ENCODE measurements at places on chromosomes 12 and 14. TPM values are rescaled to one million over a fixed set of nuclear protein-coding genes. Genes with fewer than 3 reads are reported as not detected.

The CDK4 gene
- total RNA-seq: 194 TPM

The CLMN gene
- 1.9 TPM for total RNA-seq

The TMEM19 gene
- 10.9 TPM for total RNA-seq

The HPD gene
- not detected for total RNA-seq

The NUP107 gene
- 126 TPM for total RNA-seq

The GLS2 gene
- 4.6 TPM for total RNA-seq

The RFX4 gene
- total RNA-seq: not detected

- H3K36me3 ChIP-seq: no peaks in the 10 kb centered on the region
- H3K4me1 ChIP-seq: peaks cover 2% of the 10 kb centered on the region
- H3K27ac ChIP-seq: no peak overlapping the region
- no peak overlapping the region for H3K4me3 ChIP-seq
Observed at GRCh38 chr14:30389877-30390385, 169.0 kb upstream of the G2E3 start.

DNA sequence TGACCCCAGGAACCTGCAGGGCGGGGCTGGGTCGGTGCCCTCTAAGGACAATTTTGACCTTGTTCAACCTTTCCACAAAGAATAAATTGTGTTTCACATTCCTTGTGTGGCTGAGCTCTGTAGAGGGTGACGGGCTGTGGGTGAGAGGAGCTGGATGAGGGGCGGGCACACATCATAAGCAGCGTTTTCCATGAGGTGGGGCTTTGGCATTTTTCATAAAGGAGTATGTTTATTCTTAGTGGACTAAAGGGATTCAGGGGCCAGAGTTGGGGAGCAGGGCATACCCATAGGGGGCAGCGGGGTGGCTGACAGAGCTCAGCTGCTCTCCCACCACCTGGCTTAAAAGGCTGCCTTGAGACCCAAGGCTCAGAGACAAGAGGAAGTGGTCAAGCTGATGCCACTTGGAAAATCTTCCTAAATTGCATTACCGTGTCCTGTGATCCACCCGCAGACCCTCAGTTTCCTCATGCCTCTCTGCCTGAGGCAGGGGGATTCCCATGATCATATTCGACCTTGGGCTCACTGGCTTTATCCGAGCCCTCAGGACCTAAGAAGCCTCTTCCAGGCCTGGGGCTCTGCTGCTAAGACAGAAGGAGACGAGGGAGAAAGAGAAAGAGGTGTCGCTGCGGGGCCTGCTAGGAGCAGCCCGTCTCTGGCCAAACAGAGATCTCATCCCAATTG lies 11.4 kb downstream of the MMP14 start:
- H3K36me3 ChIP-seq: no peaks in the 10 kb centered on the region
- peaks cover 2% of the 10 kb centered on the region for H3K4me1 ChIP-seq
- DNase-seq: no peak
- H3K4me3 ChIP-seq: no peak overlapping the region
- H3K27me3 ChIP-seq: peaks cover 3% of the 10 kb centered on the region
- no peak overlapping the region for H3K27ac ChIP-seq

DNA sequence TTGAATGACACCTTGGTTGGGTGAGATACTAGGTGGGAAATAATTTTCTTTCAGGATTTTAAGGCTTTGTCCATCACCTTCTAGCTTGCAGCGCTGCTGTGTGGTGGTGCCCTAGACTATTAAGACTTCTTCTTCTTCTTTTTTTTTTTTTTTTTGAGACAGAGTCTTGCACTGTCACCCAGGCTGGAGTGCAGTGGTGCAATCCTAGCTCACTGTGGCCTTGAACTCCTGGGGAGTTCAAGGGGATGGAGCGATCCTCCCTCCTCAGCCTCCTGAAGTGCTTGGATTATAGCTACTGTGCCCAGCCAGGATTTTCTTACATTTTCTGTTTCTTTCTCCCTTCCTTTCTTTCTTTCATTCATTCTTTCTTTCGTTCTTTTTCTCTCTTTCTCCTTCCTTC lies 10.3 kb upstream of the MTA1 start:
- peaks cover 12% of the 10 kb centered on the region for H3K27me3 ChIP-seq
- DNase-seq: no peak
- H3K4me3 ChIP-seq: no peak overlapping the region
- no peak overlapping the region for H3K27ac ChIP-seq
- peaks cover 12% of the 10 kb centered on the region for H3K4me1 ChIP-seq

DNA sequence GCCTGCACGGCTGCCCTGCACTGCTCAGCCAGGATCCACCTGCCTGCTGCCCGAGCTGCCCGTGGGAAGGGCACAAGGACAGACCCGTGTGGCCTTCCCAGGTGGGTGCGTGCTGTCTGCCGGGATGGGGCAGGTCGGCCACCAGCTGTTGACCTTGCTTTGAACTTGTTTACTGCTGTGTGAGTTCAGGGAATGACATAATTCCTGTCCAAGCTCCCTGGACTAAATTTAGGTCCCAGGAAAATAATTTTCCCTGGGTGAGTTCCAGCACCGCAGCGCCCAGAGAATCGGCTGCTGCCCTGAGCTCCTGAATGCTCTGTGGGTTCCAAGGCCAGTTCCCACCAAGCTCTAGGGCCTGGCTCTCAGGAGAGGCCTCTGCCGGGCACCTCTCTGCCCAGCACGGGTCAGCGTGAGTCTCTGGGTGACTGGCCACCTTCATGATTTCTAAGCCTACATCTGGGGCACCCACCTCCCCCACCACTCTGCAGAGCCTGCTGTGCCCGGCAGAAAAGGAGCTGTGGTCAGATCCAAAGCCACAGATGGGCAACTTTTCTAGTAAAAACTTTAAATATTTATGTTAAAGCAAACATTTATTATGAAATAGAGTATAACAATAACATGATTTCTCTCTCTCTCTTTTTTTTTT lies 27.2 kb upstream of the MLXIP start:
- H3K36me3 ChIP-seq: peaks cover 1% of the 10 kb centered on the region
- no peaks in the 10 kb centered on the region for H3K27me3 ChIP-seq
- H3K27ac ChIP-seq: no peak overlapping the region
- peaks cover 3% of the 10 kb centered on the region for H3K4me1 ChIP-seq
- H3K4me3 ChIP-seq: no peak overlapping the region

DNA sequence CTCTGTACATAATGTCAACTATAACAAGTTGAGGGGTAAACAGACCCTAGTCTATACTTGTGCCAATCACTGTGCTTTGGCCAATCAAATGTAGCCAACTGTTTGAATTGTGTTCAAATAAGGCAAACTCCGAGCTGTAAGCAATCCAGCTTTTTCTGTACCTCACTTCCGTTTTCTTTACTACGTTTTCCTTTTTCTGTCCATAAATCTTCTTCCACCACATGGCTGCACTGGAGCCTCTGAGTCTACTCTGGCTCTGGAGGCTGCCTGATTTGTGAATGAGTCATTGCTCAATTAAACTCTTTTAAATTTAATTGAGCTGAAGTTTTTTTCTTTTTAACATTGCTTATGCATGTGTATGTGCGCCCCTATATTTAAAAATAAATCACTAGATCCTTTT lies 29.7 kb downstream of the CLEC1A start:
- no peak overlapping the region for H3K27ac ChIP-seq
- H3K4me1 ChIP-seq: no peaks in the 10 kb centered on the region
- H3K27me3 ChIP-seq: peaks cover 10% of the 10 kb centered on the region
- DNase-seq: no peak

DNA sequence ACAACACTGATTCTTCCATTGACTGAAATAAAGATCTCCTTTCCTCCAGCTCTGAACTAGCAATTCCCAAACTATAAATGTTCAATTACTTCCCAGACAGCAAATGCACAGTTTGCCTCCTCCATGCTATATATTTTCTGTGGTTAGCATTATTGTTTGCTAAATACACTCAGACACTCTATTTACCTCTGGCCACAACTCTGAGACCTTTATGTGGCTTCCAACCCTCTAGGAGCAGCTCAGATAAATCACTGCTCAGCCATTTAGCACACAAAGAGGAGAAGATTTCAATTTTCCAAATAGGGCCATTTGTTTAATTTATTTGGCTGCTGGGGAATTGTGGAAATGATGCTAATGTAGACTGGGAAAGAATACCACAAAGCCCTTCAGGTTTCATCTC lies 202.0 kb downstream of the SPTSSA start:
- no peaks in the 10 kb centered on the region for H3K4me1 ChIP-seq
- H3K4me3 ChIP-seq: no peak overlapping the region
- DNase-seq: no peak
- no peaks in the 10 kb centered on the region for H3K36me3 ChIP-seq

DNA sequence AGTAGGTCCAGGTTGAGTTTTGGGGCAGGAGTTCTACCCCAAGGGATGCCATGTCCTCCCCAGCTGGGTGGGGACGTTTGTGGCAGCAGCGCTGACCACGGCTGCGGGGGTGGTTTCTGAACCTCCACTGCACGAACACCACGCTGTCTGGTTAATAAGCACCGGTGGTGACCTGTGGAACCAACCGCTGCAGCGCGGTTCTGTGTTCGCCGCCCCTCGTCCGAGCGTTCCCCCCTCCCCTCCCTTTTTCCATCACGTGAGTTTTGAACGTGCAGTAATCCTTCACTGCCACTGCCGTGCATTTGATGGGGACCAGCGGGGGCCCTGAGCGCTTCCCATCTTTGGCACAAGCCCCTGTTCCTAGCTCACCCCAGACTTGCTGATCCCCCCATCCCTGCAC lies 6.4 kb upstream of the ADSS1 start:
- no peak overlapping the region for H3K4me3 ChIP-seq
- no peak overlapping the region for H3K27ac ChIP-seq
- H3K36me3 ChIP-seq: peaks cover 5% of the 10 kb centered on the region

- H3K36me3 ChIP-seq: peaks cover 26% of the 10 kb centered on the region
- no peak overlapping the region for H3K27ac ChIP-seq
- no peak overlapping the region for H3K4me3 ChIP-seq
- no peak for DNase-seq
Observed at GRCh38 chr14:60878536-60878935, 102.3 kb downstream of the TRMT5 start.

- no peak overlapping the region for H3K27ac ChIP-seq
- H3K4me1 ChIP-seq: no peaks in the 10 kb centered on the region
- DNase-seq: no peak
- peaks cover 2% of the 10 kb centered on the region for H3K27me3 ChIP-seq
Observed at GRCh38 chr12:115261691-115262398, 577.9 kb upstream of the TBX3 start.

GRCh38 chr14:78157494-78158437 lies 12.4 kb upstream of the NRXN3 start:
- no peaks in the 10 kb centered on the region for H3K36me3 ChIP-seq
- no peak overlapping the region for H3K27ac ChIP-seq
- H3K27me3 ChIP-seq: peaks cover 22% of the 10 kb centered on the region
- no peaks in the 10 kb centered on the region for H3K4me1 ChIP-seq

- H3K4me1 ChIP-seq: peaks cover 18% of the 10 kb centered on the region
Observed at GRCh38 chr14:69443296-69443805, 41.2 kb upstream of the PLEKHD1 start.

DNA sequence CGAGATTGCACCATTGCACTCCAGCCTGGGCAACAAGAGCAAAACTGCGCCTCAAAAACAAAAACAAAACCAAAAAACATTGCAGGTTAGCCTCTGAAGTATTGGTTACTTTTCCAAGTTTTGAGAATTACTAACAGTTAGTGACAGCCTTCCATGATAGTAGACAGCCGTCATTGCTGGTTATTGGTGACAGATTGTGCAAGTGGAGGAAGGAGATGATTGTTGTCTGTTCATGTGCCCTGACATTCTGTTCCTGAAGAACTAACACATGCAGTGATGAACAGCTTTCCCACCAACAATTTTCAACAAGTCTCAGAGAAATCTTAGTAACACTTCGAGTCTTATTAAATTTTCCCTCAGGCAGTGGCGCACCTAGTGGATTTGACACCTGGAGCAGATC lies 89.3 kb upstream of the NAP1L1 start:
- H3K27me3 ChIP-seq: peaks cover 20% of the 10 kb centered on the region
- no peaks in the 10 kb centered on the region for H3K4me1 ChIP-seq
- no peak overlapping the region for H3K4me3 ChIP-seq
- H3K27ac ChIP-seq: no peak overlapping the region
- no peak for DNase-seq

DNA sequence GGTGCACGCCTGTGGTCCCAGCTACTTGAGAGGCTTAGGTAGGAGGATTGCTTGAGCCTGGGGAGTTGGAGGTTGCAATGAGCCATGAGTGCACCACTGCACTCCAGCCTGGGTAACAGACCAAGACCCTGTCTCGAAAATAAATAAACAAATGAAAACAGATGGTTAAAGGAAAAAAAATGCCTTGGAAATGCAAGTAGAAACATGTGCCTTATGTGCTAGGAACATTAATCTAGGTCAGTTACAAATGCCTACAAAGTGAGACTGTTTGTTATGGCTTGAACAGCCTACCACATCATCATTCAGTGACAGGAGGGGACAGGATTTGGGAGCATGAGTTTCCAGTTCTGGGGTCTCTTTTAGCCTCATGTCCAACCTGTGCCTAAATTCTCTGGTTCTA lies 52.4 kb upstream of the BCAT1 start:
- H3K27ac ChIP-seq: no peak overlapping the region
- no peaks in the 10 kb centered on the region for H3K36me3 ChIP-seq
- H3K4me1 ChIP-seq: peaks cover 29% of the 10 kb centered on the region
- DNase-seq: no peak

DNA sequence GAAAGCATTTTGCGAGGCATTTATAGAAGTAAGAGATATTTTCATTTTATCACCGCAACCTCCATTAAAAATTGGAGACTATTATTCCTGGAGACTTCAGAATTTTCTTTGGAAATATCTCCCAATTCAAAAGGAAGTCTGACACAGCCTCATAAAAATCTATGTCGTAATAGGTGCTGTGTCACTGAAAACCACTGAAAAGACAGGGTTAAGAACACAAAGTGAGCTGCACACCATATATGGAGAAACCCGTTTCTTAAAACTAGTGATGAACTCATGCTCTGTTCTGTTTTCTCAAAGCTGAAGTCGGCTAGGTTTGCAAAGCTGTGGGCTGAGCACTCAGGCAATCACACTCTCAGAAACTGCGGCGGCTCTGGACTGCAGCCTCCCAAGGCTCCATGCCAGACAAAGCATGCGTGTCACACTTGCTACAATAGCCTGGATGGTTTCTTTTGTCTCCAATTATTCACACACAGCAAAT lies at the start of gene GLIPR1:
GLIPR1 (plus strand) TSS at position 287 of the 481 bp plus-strand sequence; CDS start at position 413, 126 bp downstream.
- no peaks in the 10 kb centered on the region for H3K36me3 ChIP-seq
- peak within 1 kb of the TSS; percentile 87 for H3K4me3 ChIP-seq
- DNase-seq: peak; percentile 77
- no peaks in the 10 kb centered on the region for H3K27me3 ChIP-seq
- H3K4me1 ChIP-seq: peaks cover 78% of the 10 kb centered on the region

DNA sequence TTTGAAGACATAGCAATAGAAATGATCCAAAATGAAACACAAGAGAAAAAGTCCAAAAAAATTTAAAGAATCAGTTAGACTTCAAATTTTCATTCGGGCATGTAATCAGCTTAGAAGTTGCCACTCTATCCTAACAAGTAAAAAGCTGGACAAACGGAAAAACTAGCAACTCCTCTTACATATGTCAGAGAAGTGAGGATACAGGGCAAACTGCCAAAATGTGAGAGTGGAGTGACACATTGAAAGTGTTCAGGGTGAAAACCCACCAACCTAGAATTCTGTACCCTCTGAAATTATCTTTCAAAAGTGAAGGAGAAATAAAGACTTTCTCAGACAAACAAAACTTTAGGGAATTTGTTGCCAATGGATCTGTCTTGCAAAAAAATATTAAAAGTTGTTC lies 42.0 kb upstream of the CHPT1 start:
- peaks cover under 1% of the 10 kb centered on the region for H3K27me3 ChIP-seq
- no peaks in the 10 kb centered on the region for H3K36me3 ChIP-seq
- no peak overlapping the region for H3K27ac ChIP-seq
- H3K4me3 ChIP-seq: no peak overlapping the region
- no peaks in the 10 kb centered on the region for H3K4me1 ChIP-seq

All from activated naive CD4-positive, alpha-beta T cell treated with anti-CD3 and anti-CD28 coated beads for 36 hours (primary cell).